Stimulated activated CD8-positive, alpha-beta memory T cell treated with anti-CD3 and anti-CD28 coated beads, Interleukin-15, amount 100 ng/mL, for 4 hours (primary cell): ENCODE measurements at places on chromosomes 5 and 9.

- no peak for DNase-seq
Measured at GRCh38 chr9:134064711-134065110, 3.1 kb downstream of the BRD3 start.

GRCh38 chr5:179176571-179177230 lies 116.5 kb downstream of the ZNF354C start:
- DNase-seq: no peak

- no peak for DNase-seq
Measured at GRCh38 chr5:157204765-157205164, 24.1 kb downstream of the ITK start.

- DNase-seq: no peak
Measured at GRCh38 chr5:164351245-164351834, 845.9 kb downstream of the MAT2B start.

GRCh38 chr5:67139030-67139429 lies 57.6 kb downstream of the CD180 start:
- DNase-seq: no peak

DNA sequence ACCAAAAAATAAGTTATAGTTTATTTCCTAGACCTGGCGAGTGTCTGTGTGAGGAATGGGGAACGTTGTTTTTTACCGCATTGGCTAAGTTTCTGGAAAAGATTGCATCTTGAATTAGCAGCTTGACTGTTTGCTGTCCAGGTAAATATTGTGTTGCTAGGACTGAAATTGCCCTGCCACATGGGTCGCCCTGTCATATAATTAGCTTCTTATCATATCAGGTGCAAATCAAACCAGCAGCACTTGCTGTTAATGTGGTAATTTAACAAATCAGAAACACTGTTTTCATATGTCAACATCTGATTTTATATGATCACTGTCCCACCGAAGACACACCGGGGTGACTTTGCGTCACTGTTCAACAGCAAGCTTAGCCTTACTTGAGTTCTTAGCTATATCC lies 63.7 kb upstream of the ZNF622 start:
- DNase-seq: no peak

DNA sequence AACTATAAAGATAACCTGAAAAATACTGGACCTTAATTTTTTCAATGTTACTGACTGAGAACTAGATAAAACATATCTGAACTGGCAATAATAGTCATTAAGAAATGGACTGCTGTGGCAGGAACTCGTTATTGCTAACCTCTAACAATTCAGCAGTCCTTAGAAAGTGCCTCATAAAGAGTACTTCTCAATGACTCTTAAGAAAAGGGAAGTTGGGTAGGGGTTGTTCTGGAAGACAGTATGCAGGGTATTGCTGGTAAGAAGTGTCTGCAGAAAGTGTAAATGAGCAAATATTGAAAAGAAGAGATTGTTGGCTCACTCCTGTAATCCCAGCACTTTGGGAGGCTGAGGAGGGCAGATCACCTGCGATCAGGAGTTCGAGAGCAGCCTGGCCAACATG lies 27.9 kb downstream of the FOXD1 start:
- no peak for DNase-seq

DNA sequence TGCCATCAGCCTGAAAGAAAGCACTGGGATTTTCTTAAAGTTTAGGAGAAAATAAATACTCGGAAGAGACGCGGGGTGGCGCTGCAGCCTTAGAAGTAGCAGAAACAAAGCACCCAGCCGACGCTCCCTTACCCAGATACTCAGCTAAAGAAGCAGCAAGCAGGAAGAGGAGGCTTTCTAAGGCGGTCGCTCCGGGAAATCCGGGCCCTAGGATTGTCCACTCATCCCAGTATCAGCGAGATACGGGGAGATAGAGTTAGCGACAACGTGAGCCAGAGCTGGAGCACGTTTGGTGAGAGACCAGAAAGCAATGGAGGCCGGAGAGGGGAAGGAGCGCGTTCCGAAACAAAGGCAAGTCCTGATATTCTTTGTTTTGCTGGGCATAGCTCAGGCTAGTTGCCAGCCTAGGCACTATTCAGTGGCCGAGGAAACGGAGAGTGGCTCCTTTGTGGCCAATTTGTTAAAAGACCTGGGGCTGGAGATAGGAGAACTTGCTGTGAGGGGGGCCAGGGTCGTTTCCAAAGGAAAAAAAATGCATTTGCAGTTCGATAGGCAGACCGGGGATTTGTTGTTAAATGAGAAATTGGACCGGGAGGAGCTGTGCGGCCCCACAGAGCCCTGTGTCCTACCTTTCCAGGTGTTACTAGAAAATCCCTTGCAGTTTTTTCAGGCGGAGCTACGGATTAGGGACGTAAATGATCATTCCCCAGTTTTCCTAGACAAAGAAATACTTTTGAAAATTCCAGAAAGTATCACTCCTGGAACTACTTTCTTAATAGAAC lies at the start of gene PCDHB2:
PCDHB2 (plus strand) TSS at position 135 of the 782 bp plus-strand sequence; CDS start at position 311, 176 bp downstream.
- DNase-seq: no peak

- no peak for DNase-seq
Measured at GRCh38 chr5:133753856-133754255, 141.5 kb upstream of the FSTL4 start.

- no peak for DNase-seq
Measured at GRCh38 chr5:160315968-160316367, 3.6 kb upstream of the CCNJL start.

GRCh38 chr5:15880201-15880600 lies 299.4 kb downstream of the MARCHF11 start:
- no peak for DNase-seq
